ENCODE measurements at places on chromosomes 7 and 10.

- no peak for DNase-seq
These were observed 48.1 kb upstream of the CYCS start for GRCh38 chr7:25173184-25173583.

GRCh38 chr10:47402641-47403301 is 18.7 kb upstream of the ZNF488 start:
- no peak for DNase-seq

GRCh38 chr7:106358103-106358663 is 73.4 kb upstream of the NAMPT start:
- no peak for DNase-seq

DNA sequence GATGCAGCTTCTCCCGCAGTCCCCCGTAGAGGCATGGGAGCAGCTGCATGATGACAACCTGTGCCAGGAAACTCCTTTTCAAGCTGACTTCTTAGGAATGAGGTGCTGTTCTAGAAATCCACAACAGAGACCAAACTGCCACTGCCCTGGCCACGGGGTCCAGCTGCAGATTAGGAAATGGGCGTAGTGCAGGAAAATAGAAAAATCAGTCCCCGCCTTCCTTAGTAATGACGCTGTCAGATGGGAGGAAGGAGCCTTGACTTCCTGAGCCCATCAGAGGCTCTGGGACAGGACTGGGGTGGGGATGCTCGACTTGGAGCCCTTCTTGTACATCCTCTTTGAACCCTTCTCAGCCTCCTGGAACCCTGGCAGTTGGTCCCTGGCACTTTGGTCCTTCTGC is 227.8 kb upstream of the GRB10 start:
- DNase-seq: no peak

- no peak for DNase-seq
These were observed 1.9 kb downstream of the FOXK1 start for GRCh38 chr7:4683884-4684565.

GRCh38 chr7:64558323-64558705 is 4.6 kb downstream of the ZNF680 start:
- DNase-seq: no peak

DNA sequence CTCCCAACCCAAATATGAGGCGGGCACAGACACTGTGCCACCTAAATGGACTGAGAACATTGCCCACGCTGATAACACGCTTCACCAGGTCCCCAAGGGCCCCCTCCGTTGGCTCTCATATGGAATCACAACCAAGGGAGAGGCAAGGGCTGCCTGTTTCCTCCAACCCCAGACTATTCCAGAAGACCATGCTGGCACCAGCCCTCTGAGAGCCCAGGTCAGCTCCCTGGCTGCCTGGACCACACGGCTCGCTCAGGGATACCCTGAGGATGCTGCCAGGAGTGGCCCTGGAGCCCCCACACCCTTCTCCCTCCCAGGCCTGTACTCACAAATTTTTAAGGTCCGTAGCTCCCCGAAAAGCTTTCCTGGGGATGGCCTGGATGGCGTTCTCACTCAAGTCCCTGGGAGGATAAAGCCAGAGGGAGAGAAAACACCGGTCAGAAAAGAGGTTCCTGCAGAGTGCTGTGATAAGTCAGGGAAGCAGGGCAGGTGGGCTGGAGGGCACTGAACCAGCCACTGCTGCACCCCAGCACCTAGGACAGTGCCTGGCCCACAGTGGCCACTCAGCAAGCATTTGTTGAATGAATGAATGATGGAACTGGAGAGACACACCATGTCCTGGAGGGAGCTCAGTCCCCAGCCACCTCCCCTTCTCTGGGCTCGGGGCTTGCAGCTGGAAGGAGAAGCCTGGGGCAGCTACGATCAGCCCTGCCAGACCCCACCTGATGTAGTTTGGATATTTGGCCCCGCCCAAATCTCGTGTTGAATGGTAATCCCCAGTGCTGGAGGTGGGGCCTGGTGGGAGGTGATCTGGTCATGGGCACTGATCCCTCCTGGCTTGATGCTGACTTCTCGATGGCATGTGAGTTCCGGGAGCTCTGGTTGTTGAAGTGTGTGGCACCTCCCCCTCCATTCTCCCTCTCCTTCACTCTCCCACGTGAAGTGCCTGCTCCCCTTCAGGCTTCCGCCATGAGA is 119.8 kb downstream of the SLIT1 start:
- DNase-seq: no peak
